ENCODE measurements at places on chromosomes 11 and 22.

GRCh38 chr22:21697880-21698279 is 32.1 kb downstream of the PPIL2 start:
- no peak for DNase-seq

GRCh38 chr11:27545946-27546345 is 39.4 kb upstream of the LIN7C start:
- DNase-seq: no peak

DNA sequence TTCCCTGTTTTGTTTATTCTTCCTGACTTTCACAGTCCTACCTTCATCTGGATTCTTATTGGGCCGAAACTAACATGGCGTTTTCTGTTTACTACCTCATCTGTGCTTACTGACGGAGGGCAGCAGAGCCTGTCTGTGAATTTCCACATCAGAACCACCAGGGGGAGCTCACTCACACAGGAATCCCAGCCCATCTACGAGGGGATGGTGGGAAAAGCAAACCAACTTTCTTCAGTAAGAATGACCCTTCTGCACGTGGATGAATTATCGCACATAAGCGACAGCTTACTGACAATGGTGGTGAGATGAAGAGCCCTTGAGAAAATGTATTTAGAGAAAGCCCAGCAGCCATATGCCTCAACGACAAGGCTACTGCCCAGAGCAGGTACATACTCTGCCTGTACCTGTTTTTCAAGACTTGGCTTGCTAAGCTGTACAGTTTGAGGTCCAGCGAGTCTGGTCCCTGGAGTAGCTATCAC is 42.5 kb downstream of the LARGE2 start:
- peak; percentile 76 for DNase-seq

DNA sequence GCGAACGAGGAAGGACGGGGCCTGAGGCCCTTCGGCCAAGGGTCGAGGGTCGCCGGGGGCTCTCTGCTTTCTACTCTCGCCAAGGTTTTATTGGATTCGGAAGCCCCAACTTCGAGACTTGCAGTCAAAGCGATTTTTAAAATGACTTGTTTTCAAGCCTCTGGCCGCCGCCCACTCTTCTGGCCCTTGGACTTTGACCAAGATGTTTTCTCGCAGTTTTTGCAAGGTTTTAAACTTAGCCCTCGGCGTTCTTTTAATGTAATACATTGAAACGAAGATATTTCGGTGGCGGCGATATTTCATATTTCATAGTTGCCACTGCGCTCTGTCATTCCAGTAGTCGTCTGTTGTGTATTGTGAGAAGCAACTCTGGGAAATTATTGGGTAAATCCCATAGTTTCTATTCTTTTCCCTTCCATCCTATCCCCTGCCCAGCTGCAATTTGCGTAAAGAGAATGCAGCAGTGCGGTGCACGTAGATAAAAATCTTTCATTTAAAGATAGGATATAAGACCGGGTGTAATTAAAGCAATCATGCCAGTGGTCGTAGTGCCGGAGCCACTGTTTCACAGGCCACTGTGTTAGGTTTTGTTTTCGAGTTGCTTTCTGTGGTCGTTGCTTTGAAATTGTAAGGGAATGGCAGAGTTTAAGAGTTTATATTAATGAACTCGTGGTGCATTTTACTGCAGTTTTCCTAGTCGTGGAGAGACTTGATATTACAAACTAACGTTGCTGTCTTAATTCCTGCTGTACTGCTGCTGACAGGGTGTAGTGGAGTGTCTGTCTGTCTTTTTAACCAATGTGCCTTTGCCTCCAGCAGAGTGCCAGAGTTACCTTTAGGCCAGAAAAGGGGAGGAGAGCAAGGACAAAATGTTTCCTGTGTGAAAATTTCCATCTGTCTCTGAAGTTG is 702 bp downstream of the BIRC2 start:
- peak; percentile 49 for DNase-seq

GRCh38 chr11:118152552-118153471 is at the start of gene SCN4B:
Gene SCN4B (minus strand): TSS chr11:118152823. CDS start chr11:118152673, 150 bp downstream.
- no peak for DNase-seq

DNA sequence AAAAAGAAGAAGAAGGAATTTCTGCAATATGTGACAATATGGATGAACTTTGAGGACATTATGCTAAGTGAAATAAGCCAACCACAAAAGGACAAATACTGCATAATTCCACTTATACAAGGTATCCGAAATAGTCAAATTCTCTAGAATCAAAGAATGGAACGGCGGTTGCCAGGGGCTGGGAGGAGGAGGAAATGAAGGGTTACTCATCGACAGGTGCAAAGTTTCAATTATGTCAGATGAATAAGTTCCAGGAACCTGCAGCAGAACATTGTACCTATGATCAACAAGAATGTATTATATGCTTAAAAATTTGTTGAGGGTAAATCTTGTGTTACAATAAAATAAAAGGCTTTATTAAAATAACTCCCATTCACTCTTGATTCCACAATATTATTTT is 49.0 kb downstream of the SC5D start:
- peak; percentile 48 for DNase-seq

DNA sequence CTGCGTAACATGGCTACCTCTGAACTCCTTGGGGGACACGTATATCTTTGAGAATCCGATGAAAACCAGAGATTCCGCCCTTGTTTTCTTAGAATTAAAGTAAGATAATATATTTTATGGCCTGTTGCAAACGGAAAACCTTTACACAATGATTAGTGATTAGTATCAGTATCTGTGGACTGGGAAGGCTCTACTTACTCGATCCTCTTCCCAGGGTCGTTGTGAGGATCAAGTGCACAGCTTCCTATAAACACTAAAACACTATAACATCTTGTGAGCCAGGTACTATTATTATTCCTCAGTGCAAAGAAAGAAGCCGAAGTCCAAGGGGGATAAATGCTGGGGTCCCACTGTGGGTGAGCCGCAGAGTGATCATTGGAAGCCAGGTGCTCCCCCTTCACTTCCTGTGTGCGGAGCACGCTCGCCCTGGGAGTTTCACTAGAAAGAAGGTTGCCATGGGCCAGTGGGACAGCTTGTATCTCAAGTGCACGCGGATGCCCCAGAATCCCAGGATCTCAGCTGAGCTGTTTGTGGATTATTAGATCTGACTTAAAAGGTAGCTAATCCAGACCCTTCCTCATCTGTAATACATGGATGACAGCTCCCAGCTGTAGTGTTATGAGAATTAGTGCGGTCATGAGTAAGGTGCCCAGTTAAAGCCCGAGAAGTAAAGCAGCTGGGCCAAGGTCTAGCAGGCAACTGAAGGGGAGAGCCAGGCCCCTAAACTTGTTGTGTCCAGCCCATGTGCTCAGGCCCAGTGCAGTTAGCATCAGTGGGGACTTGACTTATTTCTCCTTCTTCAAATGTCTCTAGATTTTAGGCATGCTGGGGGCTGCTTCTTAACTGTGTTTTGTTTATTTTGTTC is 839 bp downstream of the CBY1 start:
- peak; percentile 63 for DNase-seq

DNA sequence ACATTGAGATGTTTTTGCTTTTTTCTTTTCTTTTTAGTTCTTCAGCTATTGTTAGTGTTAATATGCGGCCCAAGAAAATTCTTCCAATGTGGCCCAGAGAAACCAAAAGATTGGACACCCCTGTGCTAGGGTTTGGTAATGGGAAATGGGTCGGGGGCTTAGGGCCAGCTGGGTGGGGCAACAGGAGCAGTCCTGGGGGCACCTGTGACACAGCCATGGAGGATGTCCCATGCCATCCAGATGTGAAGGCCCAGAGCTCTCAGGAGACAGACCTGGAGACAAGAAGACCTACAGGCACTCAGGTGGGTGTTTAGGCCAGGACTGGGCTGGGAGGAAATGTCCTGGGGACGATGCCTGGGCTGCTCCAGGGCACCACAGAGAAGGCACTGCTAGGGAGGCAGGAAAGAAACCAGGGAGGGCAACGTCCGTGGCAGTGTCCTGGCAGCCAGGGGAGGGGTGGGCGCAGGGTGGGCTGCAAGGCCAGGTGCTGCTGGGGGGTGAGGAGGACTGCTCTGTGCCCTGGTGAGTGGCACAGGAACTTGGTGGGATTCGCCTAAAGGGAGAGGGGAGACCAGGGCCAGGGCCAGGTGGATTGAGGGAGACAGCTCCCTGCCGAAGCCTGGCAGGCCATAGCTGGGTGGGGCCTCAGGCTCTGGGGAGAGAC is 21.4 kb downstream of the RELT start:
- DNase-seq: no peak

DNA sequence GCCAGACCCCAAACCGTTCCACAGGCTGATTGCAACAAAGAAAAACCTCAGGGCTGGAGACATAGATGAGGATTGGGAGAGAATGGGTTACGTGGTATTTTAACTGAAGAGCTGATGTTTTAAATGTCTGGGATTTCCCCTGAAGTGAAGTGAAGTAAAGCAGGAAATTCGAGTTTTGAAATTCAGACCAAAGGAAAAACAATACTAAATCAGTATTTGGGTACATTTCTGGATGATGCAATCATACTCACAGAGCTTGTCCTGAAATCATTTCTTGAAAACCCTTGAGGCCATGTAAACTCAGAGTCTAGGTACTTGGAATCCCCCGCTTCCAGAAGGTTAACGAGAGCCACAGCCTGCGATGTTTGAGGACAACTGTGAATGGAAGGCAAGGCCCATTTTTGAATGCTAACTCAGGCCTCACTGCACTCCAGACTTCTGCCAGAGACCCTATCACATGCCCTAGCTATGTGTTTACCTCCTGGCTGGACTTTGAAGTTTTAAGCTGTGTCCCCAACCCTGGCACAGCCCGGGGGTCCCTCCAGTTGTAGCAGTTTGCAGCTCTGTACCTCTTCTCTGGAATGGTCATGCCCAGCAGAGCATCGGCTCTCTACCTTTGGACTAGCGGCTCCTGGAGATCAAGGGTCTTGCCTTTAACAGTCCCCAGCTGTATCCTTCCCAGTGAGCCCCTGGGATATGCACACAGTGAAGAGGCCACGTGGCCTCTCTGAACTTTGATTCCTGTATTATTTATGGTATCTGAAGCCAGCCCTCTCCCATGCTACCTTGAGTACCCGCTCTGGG is 5.4 kb upstream of the FTH1 start:
- DNase-seq: peak; percentile 68

- DNase-seq: no peak
Measured at GRCh38 chr22:39381930-39382329, 17.6 kb upstream of the TAB1 start.

DNA sequence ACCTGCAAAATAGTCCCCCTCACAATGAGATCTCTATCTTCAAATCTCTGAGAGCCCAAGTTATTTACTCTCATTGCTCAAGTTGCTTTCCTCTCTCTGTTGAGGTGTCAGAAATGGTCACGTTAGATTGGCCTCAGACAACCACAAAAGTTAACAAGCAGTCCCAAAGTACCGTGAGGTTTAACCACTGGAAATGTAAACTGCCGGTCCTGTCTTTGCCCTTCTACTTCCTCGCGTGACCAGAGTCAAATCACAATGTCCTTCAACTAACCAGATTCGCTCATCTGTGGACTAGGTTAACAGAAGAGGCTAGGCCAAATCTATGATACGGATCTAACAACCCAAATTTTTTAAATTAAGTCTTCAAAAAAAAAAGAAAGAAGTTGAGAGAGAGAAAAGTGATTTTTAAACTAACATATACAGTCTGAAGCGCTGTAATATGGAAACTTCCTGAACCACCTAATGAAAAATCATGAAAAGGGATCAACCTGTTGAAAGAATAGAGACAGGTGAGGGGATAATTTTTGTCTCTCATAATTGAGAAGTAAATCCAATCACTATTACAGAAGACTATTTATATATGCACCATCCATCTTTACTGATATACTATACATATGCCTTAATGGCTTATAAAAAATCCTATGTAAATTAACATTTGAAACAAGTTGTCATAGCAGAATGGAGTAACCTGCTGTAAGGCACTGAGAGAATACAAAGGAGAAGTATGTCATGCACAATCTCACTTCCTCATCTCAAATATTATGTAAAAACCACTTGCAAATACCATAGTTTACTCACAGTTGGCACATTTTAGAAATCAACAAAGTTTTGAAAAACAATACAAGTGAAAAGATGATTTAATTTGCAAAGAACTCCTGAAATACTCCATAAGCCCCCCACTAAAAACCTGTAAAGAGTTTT is 3.3 kb upstream of the JAML start:
- peak; percentile 89 for DNase-seq

DNA sequence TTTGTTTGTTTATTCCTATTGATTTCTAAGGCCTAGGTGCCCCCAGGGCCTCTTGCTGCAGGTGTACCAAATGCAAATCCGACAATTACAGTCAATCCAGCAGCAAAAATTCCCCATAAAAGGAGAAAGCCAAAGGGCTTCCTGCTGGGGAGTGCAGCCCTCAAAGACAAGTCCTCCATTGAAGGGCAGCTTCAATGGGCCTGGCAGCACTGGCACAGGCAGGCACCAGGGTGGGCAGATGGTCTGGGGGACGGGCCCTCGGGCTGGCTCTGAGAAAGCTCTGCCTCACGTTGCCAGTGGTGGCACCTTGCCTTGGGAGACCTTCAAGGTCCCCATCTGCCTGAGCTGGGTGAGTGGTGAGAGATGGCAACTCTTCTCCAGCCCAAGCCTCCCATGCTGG is 128.0 kb downstream of the DSCAML1 start:
- no peak for DNase-seq

DNA sequence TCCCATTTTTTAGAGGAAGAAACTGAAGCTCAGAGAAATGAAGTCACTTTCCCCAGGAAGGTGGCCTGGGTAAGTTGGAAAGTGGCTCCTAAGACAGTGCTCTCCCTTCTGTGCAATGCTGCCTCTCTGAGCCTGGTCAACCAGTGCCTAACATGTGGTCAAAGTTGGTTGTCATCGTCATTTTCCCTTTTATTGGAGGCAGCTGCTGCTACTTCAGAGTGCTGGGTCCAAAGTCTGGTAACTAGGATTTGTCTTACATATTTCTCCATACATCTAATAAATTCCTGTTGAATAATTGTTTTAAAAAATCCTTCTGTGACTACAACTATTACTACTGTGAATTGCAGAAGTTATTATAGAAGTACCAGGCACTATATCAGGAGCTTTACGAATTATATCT is 48.1 kb downstream of the TECTA start:
- DNase-seq: no peak

DNA sequence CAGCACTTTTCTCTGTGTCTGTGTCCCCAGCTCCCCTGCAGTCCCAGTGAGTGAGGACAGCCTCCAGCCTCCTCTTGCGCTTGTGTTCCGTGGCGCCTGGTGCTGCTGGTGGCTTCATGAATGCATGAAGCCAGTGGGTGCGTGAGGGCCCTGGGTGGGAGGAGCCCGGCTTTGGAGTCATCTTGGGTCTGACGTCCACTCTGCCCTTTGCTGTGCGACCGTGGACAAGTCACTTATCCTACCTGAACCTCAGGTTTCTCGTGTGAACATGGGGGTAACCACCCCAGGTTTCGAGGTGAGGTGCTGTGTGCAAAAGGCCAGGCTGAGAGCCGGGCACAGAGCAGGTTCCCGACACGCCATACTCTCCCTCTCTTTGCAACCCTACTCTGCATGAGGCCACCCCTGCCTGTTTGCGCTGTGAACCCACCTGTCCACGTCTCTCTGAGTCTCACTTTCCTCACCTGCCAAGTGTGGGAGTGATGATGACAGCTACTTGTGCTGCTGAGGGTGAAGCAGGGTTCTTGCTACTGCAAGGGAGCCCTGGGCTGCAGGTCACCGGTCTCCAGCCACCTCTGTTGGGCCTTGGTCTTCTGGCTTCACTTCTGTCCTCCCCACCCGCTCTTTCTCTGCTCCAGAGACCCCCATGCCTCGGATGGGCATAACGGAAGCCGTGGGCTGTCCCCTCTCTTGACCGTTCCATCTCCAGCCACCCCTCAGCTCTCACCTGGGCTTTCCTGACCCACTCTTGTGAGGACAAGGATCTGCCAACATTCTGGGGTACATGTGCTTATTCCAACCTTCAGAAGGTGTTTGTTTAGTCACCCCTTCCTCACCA is 537.6 kb downstream of the TBC1D22A start:
- no peak for DNase-seq
